Dorsolateral prefrontal cortex (tissue), 122 donors: ENCODE measurements at places on chromosomes 5 and 9.

DNA sequence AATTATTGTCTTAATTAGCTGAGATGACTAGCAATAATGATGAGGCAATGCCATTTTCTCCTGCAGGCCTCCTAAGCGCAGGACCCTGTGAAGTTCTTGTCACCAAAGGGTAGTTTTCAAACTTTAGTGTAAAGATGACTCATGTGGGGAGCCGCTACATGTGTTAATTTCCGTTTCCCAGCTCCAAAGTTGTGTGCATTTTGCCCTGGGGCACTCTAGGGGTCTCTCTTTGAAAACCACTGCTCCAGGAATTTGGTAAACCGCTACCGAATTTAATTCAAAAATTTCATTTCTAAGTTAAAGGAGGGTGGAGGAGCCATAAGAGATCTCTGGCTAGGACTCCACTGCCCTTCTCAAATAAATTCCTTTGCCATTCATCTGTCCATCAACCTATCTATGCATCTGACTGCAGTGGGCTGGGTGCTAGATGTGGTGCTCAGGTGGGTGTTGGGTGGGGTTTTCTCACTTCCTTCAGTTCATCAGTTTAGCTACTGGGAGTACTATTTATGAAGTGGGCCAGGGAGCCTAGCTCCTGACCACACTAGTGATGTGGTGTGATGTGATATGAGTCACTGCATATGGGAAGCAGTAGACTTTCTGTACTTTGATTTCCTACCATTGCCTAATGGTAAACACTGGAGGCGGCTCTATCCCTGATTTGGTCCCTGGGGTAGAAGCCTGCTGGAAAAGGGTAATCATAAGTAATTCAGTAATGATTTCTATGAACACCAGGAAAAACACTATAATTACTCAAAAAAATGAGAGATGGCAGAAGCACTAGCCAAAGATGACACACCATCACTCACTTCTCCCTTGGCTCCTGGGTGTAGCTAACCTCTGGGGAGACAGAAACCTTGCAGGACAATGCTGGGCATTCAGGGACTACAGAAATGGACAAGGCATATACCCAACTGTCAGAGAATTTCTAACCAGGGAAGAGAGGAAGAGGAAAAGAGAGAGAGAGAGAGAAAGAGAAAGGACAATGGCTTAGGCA lies 4.0 kb upstream of the ZSWIM6 start:
- DNase-seq = no peak

GRCh38 chr5:154878642-154879335 lies 20.4 kb downstream of the CNOT8 start:
- no peak for DNase-seq

- DNase-seq = peak; percentile 34
Measured at GRCh38 chr9:124869466-124869985, 7.6 kb downstream of the ARPC5L start.

GRCh38 chr5:109141222-109142200 lies 268.3 kb downstream of the PJA2 start:
- DNase-seq = no peak

- no peak for DNase-seq
Measured at GRCh38 chr9:114430457-114430856, 42.7 kb upstream of the AKNA start.

DNA sequence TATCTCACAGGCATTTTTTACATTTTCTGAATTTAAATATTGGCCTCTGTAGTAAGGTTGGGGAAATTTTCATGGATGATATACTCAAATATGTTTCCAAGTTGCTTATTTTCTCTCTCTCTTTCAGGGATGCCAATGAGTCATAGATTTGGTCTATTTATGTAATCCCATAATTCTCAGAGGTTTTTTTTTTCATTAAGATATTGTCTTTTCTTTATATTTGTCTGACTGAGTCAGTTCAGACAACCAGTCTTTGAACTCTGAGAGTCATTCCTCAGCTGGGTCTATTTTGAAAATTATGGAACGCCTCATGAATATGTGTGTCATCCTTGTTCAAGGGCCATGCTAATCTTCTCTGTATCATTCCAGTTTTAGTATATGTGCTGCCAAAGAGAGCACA lies 223.2 kb downstream of the PCSK1 start:
- no peak for DNase-seq

GRCh38 chr9:97528529-97529230 lies 27.2 kb downstream of the TMOD1 start:
- DNase-seq = no peak

DNA sequence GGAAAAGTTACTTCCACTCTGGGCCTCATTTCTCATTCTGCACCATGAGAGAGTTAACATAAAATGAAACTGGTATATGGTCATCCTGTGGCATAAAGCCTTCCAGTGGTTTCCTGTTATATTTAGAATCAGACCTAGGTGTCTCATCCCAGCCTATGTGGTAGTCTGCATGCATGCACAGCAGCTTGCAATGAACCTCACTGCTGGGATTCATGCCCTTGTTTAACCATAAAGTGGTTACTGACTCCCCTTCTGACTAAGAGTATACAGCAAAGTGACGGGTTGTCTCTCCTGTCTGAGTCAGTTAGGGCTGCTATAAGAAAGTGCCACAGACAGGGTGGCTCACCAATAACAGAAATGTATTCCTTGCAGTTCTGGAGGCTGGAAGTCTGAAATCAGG lies 14.7 kb upstream of the TDRD7 start:
- DNase-seq = no peak

DNA sequence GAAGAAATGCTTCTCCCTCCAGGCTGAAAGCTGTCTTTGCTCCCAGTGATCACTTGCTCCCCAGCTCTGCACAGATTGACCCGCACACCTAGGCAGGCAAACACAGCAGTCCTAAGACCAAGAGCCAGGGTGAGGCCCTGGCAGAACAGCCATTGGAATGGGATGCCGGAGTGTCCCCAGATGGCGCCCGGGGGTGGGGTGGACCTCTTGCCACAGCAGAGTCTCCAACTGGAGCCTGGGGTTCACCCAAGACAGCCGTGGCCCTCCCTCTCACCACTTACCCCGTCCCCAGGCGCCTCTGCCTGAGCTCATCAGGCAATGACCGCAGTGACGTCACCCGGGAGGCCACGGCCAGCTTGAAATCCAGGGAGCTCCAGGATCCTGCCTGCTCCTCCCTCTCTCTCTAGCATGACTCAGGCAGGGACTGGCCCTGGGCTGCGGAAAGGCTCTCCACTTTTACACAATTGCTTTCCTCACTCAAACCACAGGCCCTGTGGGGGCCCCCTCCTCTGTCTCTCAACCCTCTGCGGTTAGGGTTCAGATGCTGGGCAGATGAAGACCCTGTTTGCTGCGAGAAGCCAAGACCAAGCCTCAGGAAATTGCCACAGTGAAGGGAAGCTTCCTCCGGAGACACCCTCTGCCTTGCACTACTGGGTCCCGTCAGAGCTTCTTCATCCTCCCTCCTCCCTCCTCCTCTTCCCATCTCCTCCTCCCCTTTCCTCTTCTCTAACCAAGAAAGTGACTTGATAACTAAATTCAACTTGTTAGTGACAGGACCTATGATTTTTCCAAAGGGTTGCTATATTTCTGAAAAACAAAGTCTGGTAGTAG lies 24.3 kb upstream of the PTGES start:
- peak; percentile 69 for DNase-seq

GRCh38 chr5:66307647-66308241 lies 163.6 kb downstream of the SREK1 start:
- DNase-seq = no peak

DNA sequence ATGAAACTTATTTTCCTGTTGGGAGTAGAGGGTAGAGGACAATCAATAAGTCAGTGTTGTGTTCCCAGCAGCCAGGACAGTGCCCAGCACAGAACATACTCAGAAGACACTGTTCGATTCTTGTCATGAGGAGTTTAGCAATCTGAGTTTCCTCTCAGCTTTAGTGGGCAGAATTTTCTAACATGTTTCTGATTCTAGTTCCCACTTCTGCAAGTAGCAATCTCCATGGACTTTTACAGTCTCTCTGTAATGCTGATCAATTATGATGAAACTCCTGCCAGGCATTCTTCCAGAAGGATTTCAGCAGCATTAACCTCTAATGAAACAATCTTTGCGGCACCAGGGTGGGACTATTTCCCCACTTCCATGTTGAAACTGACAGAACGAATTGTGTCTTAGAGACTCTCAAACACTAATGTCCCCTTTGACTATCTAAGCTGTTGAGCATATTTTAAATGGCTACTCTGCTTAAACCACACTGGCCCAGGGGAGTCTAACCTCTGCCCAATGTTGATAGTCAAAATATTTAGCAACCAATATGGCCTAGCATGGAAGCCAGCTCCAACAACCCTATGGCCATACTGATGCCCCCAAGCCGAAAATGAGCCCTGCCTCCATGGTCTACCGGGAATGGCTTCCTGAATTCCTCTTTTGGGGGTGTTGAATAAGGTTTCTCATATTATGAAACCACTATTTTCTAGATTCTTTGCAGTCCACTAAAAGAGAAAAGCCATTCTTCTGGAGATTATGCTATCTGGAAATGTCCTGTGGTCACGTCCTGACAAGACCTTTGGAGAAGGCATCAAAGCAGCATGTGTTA lies 484.3 kb downstream of the BNC2 start:
- DNase-seq = no peak
